ENCODE measurements at places on chromosomes 7 and 10.

GRCh38 chr10:28924717-28925116 is 247.4 kb downstream of the BAMBI start:
- DNase-seq = no peak

DNA sequence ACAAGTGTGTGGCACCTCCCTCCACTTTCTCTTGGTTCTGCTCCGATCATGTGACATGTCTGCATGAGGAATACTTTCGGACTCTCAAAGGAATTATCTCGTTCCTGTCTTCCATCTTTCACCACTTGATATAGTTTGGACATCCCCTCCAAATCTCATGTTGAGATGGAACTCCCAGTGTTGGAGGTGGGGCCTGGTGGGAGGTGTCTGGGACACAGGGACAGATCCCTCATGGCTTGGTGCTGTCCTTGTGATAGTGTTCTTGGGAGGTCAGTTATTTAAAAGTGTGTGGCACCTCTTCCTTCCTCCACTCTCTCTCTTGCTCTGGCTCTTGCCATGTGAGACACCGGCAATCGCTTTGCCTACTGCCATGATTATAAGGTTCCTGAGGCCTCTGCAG is 166.4 kb downstream of the GFRA1 start:
- no peak for DNase-seq

GRCh38 chr10:46289209-46289810 is 2.5 kb downstream of the ANTXRL start:
- no peak for DNase-seq

DNA sequence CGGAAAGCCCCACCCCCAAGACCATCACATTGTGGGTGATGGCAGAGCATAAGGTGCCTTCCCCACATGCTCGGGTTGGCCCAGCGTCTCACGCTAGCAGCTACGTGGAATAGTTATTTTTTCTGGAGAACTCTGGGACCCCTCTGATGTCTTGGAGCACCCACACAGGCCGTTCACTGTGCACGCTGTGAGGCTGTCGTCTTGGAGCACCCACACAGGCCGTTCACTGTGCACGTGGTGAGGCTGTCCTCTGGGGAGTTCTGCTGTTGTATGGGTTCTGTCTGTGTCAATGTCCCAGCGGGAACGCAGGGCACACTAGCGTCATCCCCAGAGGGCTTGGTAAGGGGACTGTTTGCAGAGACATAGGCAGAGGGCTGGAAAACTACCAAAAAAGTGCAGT is 38.8 kb upstream of the FAM20C start:
- no peak for DNase-seq

DNA sequence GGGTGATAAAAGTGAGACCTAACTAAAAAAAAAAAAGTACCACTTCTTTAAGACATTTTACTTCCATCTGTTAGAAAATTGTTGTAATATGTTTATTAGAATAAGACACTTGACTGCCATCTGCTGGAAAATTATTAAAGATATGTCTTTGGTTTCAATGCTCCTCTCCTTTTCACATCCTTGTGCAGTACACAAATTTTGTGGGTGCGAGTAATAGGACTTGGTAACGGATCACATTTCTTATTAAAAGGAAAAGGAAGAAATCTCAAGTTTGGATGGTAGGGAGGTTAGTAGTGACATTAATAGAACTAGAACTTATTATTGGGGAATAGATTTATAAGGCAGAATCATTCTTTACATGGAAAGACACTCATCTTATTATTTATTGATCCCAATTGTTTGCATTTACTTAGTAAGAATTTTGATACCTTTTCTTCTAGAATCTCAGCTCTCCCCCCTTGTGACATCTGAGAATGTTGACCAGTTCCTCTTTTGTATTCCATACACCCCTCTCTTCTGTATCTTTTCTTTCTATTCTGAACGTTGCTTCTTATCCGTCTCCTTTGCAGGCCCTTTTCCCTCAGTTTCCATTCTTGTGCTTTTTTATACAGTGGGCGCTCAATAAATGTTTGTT is 43.0 kb upstream of the RPA3 start:
- DNase-seq = no peak

GRCh38 chr10:47322300-47323061 is at the start of gene GDF2:
Gene GDF2 (plus strand): TSS chr10:47322454. CDS start chr10:47322669, 215 bp downstream.
- no peak for DNase-seq

DNA sequence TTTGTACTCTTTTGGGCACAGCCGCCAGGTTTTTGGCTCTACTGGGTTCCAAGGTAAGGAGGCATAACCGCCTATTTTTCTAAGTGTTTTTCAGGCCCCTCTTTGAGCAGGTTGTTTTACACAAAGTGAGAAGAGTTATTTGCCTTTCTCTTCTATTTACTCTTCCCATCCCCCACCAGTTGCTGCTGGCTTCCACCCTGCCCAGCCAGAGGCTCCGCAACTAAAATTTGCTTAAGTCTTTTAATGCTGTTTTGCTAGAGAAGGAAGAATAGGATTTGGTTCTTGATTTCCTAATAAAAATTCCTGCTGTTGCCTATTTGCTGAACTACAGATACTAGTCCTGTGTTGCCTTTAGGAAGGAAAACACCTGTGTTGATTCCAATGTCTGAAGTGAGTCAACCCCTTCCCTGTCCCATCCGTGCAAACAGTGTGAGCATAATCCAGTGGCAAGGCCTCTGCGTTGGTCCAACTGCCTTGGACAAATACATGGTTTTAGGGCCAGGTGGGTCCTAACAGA is 1.9 kb downstream of the PLA2G12B start:
- DNase-seq = no peak

DNA sequence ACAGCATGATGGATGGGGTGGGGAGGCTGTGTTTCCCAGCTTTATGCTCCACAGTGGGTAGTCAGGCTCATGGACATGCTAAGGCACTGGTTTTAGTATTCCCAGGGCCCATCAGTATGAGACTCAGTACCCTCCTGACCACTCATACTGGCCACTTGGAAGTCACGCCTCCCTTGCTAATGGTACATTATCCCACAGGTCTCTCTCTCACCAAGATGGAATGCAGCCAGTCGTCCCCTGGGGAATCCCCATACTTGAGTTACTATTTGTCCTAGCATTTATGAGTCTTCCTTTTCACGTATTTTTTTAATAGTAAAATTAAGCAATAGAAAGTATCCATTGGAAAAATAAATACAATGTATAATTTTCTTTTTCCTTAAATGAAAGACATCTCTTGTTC is 80.6 kb upstream of the TBX20 start:
- no peak for DNase-seq

- DNase-seq = no peak
Observed at GRCh38 chr10:14740684-14741247, 33.9 kb downstream of the FAM107B start.

Measured in stimulated activated CD4-positive, alpha-beta T cell treated with anti-CD3 and anti-CD28 coated beads, Interleukin-4, amount 100 ng/mL, for 24 hours (primary cell).